ENCODE measurements at places on chromosomes 2 and 18.
A peak's percentile ranks its signal among the peaks of the same experiment; 100 is the strongest.

DNA sequence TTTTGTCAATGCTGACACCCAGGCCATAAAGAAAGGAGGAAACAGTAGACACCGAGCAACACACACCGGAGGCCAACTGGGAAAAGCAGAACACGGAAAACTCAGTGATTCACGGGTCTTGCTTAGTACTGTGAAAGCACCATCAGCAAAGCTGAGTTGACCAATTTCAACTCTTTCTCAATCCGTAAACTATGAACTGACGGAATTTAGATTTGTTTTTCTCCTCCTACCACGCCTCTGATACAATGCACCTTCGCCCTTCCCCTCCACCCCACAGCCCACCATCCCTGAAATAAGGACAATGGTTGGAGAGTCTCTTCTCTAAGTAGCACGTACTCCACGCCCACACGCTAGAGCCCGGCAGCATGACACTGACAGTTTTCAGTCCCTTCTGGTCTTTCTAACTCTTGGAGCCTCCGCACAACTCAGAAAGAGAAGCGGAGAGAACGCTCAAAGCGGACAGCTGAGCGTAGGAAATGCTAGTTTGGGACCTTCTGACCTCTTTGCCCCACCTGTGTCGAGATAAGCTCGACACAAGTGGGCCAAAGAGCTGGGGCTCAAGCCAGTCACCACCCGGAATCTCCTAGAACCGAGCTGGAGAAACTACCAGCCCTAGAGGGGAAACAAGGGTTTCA is 669 bp downstream of the LNPK start:
- DNase-seq: peak; percentile 20

DNA sequence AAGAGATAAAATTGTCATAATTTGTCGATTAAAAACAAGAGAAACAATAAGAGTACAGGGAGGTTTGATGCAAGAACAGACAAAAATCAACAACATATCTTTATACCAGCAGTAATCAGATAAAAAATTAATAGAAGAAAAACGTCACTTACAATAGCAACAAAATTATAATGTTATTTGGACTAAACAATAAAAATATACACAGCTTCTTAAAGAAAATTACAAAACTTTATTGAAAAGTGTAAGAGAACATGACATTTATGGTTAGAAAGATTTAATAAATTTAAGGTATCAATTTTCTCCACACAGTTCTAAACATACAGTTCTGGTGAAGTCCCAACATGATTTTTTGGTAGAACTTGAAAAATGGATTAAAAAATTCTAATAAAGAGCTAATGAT is 12.8 kb downstream of the RNF138 start:
- DNase-seq: no peak

GRCh38 chr2:38432820-38433606 is 55.9 kb upstream of the ATL2 start:
- no peak for DNase-seq

DNA sequence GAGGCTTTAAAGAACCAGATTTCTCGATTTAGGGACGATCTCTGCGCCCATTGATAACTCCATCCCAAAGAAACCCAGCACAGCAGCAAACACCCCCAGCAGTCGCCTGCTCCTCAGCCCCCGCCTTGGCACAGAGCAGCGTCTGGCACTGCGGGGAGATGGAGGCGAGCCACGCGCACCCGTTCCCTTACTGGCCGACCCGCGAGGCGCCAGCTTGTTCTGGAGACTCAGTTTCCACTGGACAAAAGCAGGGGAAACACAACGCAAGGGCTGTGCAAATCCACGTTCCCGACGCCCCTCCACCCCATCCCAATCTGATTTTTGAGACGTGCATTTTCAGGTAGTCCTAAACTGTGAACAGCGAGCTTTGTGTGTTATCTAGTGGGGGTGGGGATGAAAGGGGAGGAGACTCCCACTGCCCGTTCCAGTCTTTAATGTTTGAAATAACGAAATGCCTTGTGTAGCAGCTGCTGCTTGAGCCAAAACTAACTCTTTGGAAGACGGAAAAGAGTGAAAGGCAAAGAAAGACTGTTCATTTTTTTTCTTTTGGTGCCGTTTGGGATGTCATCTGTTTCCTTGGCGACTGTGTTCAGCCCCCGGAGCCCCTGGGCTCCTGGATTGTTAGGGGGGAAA is 143.2 kb downstream of the MEIS1 start:
- no peak for DNase-seq

GRCh38 chr18:7479756-7480155 is 87.4 kb upstream of the PTPRM start:
- DNase-seq: no peak

GRCh38 chr2:28393114-28393836 is 617 bp downstream of the FOSL2 start:
- no peak for DNase-seq

GRCh38 chr2:101627285-101628029 is 70.0 kb upstream of the MAP4K4 start:
- DNase-seq: no peak

Data from activated gamma-delta T cell treated with anti-CD3 and anti-CD28 coated beads, Interleukin-2, amount 50 U/mL, for 16 hours (primary cell).